ENCODE measurements at places on chromosomes 13 and 19.

GRCh38 chr13:45943965-45944364, 92.4 kb upstream of the SIAH3 start:
- DNase-seq, result no peak

DNA sequence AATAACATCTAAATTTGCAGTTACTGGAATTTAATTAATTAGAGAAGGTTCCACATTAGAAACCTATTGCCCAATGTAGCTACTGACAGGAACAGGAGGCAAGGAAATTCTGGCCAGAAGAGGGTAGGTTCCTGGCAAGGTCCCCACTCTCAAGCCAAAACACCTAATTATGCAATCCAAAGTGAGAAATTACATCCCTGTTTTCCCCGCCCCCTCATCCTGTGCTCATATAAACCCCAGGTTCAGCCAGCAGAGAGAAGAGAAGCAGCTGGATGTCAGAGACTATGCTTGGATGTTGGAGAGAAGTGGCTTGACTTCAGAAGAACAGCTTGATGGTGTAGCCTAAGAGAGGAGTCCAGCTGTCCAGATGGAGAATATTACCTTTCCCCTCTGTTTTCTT, 951.3 kb upstream of the PRR20A start:
- DNase-seq, result no peak

GRCh38 chr19:32287811-32288227, 57.6 kb upstream of the ZNF507 start:
- DNase-seq, result no peak

DNA sequence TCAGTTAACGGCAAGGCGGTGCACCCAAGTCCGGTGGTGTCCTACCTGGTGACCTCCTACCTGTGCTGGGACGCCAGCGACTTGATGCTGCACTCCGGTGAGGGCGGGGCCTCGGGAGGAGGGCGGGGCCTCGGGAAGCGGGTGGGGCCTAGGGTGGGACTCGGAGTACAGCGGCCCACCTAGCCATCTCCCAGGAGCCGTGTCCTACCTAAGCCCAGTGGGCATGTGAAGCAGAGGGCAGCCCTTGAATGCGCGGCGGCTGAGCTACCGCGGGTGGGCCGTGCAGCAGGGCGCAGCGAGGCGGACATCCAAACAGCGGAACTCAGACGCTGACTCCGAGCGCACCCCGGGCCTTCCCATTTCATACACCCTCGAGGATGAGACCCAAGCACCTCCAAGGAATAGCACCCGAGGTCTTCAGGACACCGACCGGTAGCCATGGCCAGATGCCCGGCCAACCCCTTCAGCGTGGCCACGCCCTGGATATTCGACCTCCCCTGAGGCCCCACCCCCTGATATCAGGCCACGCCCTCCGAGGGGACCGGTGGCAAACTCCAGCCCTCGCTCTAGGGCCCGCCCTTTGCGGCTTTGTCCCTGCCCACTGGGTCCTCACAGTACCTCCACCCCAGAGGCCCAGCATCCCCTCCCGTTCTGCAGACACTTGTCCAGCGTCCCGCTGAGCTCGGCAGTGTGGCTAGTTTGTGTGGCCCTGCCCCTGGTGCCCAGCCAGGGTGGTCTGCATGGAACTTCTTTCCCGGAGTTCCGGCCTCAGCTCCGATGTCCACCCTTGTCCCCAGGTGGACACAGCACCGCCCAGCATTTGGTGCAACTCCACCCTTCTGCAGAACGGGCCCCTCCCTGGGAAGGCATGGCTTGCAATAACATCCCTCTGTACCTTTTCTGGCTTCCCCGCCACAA, 5.4 kb downstream of the KLK1 start:
- DNase-seq, result no peak

- DNase-seq, result no peak
Observed at GRCh38 chr19:11931051-11931450, 6.1 kb downstream of the ZNF700 start.

DNA sequence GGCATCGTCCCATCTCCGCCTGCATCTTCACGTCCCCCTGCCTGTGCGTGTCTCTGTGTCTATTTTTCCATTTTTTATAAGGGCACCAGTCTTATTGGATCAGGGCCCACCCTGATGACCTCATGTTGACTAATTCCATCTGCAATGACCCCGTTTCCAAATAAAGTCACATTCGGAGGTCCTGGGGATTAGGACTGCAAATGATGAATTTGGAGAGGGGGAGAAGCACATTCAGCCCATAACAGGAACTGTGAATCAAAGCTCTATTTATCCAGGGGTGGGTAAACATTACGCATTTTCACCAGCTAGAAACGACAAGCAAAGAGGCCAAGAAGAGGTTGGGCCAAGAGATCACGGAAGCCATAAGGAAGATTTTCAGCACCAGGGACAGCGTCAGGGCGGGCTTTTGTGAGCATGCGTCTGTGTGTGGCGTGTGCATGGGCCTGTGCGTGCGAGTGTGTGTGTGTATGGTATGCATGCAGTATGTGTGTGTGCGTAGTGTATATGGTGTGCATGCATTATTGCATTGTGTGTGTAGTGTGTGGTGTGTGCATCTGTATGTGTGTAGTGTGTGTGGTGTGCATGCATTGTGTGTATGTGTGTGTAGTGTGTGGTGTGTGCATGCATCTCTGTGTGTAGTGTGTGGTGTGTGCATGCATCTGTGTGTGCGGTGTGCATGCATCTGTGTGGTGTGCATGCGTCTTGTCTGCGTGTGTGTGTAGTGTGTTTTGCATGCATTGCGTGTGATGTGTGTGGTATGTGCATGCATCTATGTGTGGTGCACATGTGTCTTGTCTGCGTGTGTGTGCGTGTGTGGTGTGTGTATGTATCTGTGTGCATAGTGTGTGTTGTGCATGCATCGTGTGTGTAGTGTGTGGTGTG, 19.6 kb downstream of the CELF5 start:
- peak; percentile 39 for DNase-seq

- DNase-seq, result no peak
Observed at GRCh38 chr19:55175117-55175867, 4.8 kb downstream of the SYT5 start.

- DNase-seq, result no peak
Observed at GRCh38 chr13:37141011-37141410, 35.5 kb upstream of the CSNK1A1L start.

DNA sequence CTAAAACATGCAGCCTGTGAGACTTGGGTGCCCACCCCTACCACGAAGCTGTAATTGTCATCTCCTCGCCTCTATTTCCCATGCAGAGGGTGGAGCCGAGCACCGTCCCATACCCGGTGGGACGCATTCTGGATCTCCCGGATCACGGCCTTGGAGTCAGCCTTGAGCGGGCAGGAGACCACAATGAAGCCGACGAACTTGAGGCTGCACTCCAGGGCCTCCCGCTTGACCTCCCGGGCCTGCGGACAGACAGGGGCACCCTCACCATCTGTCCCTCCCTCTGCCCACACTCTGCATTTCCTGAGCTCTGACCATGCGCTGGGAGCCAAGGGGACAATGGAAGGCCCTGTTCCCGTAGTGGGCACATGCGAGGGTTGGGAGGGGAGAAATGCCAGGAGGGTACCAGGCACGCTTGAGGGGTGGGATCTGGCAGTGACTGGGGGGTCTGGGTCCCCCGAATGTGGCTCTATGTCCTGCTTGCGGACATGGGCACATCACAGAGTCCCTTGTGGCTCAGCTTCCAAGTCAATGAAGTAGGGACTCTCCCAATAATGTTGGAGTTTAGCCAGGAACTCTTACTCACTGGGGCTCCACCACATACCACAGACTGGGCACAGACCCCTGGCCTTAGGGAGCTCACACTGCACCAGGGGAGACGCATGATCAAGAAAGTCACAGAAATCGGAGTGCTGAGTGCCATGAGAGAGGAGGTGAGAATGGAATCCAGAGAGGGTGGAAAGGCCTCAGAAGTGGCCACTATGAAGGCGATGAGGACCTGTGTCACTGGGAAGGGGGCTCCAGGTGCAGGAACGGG, 9.2 kb upstream of the GMIP start:
- no peak for DNase-seq

GRCh38 chr19:33484226-33484774, 37.3 kb downstream of the PEPD start:
- DNase-seq, result no peak

GRCh38 chr13:112828082-112828699, 138.4 kb downstream of the ATP11A start:
- no peak for DNase-seq

Data from KG1 (cell line).